ENCODE measurements at places on chromosomes 7 and 10. TPM values are rescaled to one million over a fixed set of nuclear protein-coding genes. Genes with fewer than 3 reads are reported as not detected.

RBP4 gene
- total RNA-seq = not detected

NSMCE4A gene
- 38.9 TPM for total RNA-seq

CACNA2D1 gene
- total RNA-seq = 0.71 TPM

BEND7 gene
- total RNA-seq = 3.2 TPM

SH2D4B gene
- not detected for total RNA-seq

GIMAP2 gene
- not detected for total RNA-seq

SPDYE6 gene
- total RNA-seq = not detected

TDRD1 gene
- 0.28 TPM for total RNA-seq

INSYN2A gene
- total RNA-seq = not detected

AGMO gene
- total RNA-seq = 0.93 TPM

AOAH gene
- not detected for total RNA-seq

NACAD gene
- 1.8 TPM for total RNA-seq

GTPBP4 gene
- total RNA-seq = 51.5 TPM

SPDYE9 gene
- total RNA-seq = not detected

RABGEF1 gene
- 19.9 TPM for total RNA-seq

CLDN12 gene
- 26.3 TPM for total RNA-seq

CTNNA3 gene
- total RNA-seq = not detected

Measured in airway epithelial cell (primary cell).